ENCODE measurements at places on chromosomes 12 and 14. TPM values are rescaled to one million over a fixed set of nuclear protein-coding genes. Genes with fewer than 3 reads are reported as not detected.

The KRT73 gene
- total RNA-seq = 5.2 TPM

The NINJ2 gene
- 13.0 TPM for total RNA-seq

The CCDC92 gene
- 6.7 TPM for total RNA-seq

The SCARB1 gene
- 18.6 TPM for total RNA-seq

The PAX9 gene
- total RNA-seq = 0.17 TPM

DNA sequence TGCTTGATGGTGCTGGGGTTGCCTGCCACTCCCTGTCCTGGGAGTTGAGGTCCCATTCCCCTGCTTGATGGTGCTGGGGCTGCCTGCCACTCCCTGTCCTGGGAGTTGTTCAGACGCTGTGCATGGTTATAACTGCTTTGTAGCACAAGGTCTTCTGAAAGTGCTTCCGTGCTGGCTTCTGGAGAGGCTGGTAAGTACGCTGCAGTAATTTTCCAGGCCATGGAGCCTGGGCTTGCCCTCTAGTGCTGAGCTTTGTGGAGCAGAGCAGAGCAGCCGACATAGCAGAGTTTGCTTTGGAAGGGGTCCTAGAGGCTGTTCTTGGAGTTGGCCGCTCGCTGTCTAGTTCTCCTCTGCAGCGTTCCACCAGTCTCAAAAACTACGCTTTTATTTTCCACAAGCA, 6.3 kb downstream of the B4GALNT3 start:
- no peak for DNase-seq

DNA sequence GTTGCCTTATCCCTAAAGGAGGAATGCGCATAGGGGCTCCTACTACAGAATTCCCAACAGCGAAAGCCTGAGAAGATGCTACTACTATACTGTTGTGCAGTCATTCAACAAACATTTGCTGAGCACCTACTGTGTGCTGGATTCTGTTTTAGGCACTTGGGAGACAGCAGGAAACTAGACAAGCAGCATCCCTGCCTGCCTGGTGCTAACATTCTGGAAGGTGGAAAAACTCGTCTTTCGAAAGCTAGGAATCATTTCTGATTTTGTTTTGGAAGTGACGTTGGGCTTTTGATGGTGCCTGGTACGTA, 131.5 kb upstream of the NCOR2 start:
- DNase-seq = no peak

DNA sequence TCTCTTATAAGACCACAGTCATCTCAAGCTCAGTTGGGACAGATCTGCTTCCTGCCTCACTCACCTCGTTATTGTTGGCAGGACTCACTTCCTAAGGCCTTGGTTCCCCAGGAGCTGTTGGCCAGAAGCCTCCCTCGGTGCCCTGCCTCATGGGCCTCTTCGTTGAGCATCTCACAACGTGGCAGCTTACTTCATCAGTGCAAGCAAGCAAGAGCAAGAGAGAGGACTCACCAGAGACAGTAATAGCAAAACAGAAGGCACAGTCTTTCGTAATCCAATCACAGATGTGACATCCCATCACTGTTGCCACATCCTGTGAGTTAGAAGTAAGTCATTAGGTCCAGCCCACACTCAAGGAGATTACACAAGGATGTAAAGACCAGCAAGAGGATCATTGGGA, 5.1 kb upstream of the NUMB start:
- peak; percentile 87 for DNase-seq

DNA sequence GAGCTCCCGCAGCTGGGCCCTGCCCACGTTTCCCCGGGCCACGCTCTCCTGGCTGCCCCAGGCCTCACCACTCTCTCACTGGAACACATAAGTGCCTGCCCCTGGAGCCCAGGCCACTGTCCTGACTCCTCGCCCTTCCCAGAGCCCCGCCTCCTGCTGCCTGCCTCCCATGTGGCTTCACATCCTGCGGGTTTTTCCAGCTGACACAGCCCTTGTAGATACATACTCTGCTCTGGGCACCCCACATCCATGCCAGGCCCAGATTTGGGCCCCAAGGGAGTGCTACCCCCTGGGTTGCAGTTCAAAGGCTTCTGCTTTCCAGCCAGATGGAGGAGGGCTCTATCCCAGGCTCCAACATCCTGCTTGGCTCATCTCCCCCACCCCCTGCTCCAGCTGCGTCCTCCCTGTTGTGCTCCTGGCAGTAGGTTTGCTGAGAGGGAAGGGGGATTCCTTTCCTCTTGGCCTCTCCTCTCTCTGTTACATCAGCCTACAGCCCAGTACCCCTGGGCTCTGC, 60.1 kb downstream of the TSPAN9 start:
- no peak for DNase-seq

- no peak for DNase-seq
Measured at GRCh38 chr12:89382328-89382727, 30.0 kb upstream of the DUSP6 start.

- no peak for DNase-seq
Measured at GRCh38 chr14:104971447-104972240, 6.5 kb downstream of the AHNAK2 start.

Data from lower leg skin (tissue), 4 donors.